SK-N-DZ (cell line): ENCODE measurements at places on chromosomes 3 and 15.
A peak's percentile ranks its signal among the peaks of the same experiment; 100 is the strongest.

- no peak for DNase-seq
Observed at GRCh38 chr3:38255627-38256026, 10.0 kb upstream of the SLC22A13 start.

- DNase-seq: no peak
Observed at GRCh38 chr3:119976214-119976613, 118.0 kb downstream of the GSK3B start.

GRCh38 chr3:122512284-122512683 lies 2.5 kb downstream of the KPNA1 start:
- no peak for DNase-seq

GRCh38 chr15:81351651-81352050 lies 22.4 kb downstream of the TMC3 start:
- no peak for DNase-seq

DNA sequence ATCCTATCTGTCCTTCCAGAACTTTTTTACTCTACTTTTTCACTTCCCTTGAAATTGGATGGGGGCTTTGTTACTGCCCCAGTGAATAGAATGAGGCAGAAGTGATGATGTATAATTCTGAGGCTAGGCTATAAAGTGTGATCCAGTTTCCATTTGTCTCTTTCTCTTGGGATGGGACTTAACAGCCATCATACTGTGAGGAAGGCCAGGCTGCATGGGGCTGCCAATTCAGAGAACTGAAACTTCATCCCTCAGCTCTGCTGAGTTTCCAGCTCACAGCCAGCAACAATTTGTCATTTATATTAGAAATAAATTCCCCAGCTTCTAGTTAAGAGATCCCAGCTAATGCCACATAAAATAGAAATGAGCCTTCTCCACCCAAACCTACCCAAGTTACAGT lies 504.0 kb upstream of the TGFBR2 start:
- DNase-seq: no peak

DNA sequence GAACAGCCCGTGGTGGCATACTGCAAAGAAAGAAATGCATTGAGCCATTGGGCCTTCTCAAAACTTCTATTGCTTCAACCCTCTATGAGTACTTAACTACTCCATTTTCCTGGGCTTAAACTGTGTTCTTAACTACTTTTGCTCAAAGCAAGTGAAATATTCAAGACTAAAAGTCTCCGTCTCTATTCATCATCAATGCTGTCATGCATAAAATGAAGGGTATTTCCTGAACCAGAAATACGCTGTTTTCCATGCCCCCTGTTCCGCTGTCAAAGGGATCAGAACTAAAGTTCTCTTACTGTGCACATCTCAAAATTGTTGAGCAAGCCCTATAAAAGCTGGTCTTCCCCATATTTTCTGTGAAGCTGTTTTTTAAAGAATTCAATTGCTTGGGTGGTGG lies 20.3 kb downstream of the SIAH2 start:
- DNase-seq: no peak

- no peak for DNase-seq
Observed at GRCh38 chr15:63345391-63345752, 36.3 kb downstream of the CA12 start.

DNA sequence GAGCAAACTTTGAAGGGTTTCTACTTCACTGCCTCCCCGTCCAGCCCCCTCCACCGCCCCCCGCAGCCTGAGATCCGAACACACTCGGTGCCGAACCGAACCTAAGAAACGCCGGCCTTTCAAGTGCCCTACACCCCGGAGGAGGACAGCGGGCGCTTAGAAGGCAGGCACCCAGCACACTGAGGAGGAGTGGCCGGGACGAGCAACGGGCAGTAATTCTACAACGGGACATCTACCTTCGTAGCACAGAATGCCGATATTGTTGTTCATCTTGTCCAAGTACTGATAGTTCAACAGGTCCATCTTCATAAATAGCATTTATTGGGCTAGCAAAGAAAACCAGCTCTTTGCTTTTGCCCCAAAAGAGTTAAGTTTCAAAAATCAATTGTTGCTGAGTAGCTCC lies 513 bp downstream of the VGLL4 start:
- DNase-seq: no peak

GRCh38 chr15:69436951-69437350 lies 15.7 kb upstream of the RPLP1 start:
- DNase-seq: no peak

- no peak for DNase-seq
Observed at GRCh38 chr3:105118905-105119304, 247.8 kb upstream of the ALCAM start.

GRCh38 chr15:90201130-90201943 lies at the start of gene SEMA4B:
Gene SEMA4B, plus strand, starts transcription at chr15:90201330. Its CDS starts 249 bp downstream, at chr15:90201579.
- peak; percentile 75 for DNase-seq

GRCh38 chr3:67662733-67663132 lies 8.3 kb upstream of the SUCLG2 start:
- DNase-seq: no peak

DNA sequence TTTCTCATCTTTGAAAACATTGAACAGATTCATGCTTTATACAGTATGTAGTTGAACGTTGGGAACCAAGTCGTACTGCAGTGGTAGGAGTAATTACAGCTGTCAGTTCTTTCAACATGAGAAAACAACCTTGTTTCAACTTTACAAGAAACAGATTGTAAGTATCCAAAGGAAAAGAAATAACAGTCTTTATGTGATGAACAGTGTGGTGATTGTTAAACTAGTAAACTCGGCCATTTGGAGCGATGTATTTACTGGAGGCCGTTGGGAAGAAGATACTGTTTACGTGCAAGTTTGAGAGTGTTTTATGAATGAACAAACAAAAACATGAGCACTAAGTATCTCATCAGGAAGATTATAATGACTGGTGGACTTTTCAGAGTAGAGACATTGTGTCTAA lies 48.4 kb downstream of the EPHA3 start:
- no peak for DNase-seq

- DNase-seq: no peak
Observed at GRCh38 chr15:84681831-84682230, 23.8 kb upstream of the NMB start.

GRCh38 chr3:11569156-11569741 lies 74.5 kb downstream of the VGLL4 start:
- DNase-seq: no peak

DNA sequence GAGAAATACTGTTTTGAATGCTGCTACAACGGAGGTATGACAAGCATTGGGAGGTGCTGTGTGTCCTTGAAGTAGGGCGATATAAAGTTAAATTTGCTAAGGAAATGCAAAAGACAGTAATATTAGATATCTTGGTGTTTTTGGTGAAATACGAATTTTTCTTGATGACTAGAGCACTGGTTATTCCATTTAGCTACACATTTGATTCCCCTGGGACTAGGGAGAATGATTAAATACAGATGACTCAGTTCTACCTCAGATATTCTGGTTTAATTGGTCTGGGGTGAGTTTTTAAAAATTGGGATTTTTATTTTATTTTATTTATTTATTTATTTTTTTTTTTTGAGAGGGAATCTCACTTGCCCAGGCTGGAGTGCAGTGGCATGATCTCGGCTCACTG lies 18.7 kb upstream of the GADL1 start:
- no peak for DNase-seq

DNA sequence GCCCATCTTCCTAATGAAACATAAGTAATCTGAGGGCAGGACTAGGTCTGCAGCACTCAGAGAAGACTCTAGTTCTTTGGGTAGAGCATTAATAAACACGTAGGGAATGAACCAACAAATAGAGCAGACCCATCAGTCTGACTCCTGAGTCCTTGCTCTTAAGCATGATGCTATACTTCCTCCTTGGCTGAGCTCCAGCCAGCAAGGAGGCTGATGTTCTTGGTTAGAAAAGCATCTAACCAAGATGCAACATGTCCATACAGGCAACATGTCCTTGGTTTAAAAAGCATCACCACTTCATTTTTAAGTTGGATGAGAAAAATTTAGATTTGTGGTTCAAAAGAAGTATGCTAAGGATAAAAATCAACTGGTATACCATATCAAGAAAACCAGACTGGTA lies 8.5 kb upstream of the MYH15 start:
- no peak for DNase-seq

DNA sequence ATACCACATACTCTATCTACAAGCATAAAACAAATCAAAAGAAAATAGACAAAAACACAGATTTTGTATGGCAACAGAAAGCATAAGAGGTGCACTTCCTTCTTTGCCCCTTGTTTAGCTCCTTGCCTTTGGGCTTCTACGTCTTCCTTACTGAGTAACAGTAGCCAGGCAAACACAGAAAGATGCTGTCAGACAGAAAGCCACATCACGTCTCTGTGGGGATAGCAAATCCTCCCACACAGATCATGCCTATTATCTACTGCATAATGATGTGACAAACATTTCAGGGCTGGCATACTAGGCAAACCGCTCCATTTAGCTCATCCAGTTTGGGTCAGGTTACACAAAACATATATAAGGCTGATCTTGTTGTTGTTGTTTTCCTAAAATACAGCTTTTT lies 92.7 kb downstream of the BOC start:
- no peak for DNase-seq

GRCh38 chr15:48352474-48353072 lies 21.3 kb downstream of the DUT start:
- peak; percentile 81 for DNase-seq

GRCh38 chr3:124881976-124882697 lies 5.0 kb downstream of the ITGB5 start:
- no peak for DNase-seq

DNA sequence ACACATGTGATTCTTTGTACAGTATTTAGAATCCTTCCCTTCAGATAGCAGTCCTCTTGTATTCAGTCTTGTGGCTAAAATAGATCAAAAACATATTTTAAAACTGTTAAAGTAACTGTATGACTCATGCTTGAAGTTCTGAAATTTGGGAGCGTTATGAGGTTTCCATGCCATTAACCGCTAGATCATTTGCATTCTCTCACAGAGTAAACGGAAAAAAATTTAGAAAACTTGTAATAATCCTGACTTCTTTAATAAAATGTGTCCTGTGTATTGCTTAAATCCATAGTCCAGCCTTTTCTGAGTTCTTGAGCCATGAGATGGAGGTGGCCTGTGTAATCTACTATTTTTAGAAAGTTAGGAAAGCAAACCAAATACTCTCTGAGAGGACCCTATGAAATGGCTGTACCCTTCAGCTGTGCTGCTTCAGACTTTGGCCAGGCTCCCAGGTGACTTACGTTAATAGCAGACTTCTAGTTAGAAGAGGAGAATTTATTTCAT lies 33.8 kb downstream of the MBNL1 start:
- DNase-seq: no peak

DNA sequence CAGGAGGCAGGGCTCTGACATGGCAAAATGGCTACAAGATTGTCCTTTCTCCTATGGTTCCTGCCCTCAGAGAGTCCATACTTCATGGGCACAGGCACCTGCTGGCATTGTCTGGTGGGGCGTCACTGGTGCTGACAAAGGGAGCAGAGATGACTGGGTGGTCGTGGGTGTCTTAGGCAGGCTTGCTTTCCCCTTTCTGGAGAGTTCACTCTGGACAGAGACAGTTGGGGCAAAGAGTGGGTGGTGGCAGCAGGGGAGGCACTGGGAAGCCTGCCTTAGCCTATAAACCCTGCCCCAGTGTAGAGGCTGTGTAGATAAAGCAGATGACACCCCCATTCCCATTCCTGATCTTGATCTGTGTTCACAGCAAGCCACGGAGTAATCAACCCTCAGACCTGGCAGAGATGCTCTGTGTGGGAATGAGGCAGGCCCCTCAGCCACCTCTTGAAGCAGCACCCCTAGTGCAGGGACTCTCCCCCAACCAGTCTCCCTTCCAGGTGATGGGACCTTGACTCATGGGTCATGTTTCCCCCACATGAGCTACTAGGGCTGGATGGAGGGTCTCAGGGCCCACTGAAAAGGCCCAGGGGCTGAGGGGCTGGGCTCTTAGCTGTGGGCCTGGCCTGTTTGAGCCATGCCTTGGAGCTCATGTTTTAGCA lies 20.7 kb upstream of the DOCK3 start:
- no peak for DNase-seq

- DNase-seq: no peak
Observed at GRCh38 chr3:188544012-188544411, 390.1 kb downstream of the LPP start.

- peak; percentile 76 for DNase-seq
Observed at GRCh38 chr3:58640700-58641372, 25.7 kb downstream of the FAM3D start.

GRCh38 chr3:94285872-94286271 lies 223.0 kb downstream of the NSUN3 start:
- peak; percentile 2 for DNase-seq

GRCh38 chr3:195221015-195221853 lies 49.7 kb downstream of the XXYLT1 start:
- no peak for DNase-seq

DNA sequence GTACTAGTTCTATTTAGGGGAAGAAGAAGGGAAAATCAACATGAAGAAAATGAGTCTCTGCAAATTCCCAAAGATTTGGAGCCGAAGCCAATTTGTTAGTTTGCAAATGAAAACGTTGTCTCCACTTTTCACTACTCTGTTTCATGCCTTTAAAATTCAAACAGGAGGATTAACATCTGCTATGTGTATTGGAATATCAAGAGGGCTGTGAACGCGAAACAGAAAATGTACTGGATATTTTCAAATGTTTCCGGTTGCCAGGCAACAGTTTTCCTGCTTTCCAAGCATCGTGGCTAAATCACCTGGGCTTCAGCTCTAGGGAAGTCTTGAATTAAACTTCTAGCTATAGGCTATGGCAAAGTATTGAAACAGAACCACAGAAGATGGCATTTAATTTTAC lies 172.8 kb downstream of the KCNMB2 start:
- DNase-seq: no peak

- no peak for DNase-seq
Observed at GRCh38 chr3:8579096-8579495, 65.5 kb downstream of the SSUH2 start.

GRCh38 chr15:81336568-81336967 lies 12.6 kb upstream of the STARD5 start:
- no peak for DNase-seq

DNA sequence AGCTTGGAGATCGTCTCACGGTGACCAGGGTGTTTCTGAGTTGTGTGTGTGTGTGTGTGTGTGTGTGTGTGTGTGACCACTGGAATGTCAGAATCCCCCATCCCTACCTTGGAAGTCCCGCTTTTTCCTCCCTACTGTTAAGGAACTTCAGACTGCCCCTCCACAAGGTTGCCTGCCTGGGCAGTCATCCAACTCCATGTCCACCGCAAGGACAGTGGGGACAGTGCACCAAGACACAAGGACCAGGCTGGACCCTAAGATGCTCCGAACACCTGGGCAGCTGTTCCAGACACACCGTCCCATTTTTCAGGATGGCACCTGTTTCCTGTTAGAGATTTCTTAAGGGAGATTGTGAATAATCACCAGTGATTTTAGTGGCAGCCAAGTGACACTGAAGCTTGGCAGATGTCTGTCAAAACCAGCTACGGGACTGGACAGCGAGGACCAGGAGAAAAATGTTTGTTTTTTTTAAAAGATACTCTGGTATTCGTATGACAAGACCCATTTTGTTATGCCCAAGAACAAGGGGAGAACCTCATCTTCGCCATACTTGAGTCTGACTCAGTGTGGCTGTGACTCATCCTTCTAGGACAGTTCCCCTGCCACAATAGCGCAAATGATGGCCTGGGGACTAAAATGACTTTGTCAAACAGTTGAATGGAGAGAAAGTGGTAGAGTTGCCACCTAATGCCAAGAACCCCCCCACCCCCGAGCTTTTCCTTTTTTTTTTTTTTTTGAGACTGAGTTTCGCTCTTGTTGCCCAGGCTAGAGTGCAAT lies 15.5 kb downstream of the PAQR9 start:
- DNase-seq: no peak
